ENCODE measurements at places on chromosomes 2 and 18.

- DNase-seq: no peak
These were observed 87.6 kb downstream of the MAIP1 start for GRCh38 chr2:200042944-200043343.

- no peak for DNase-seq
These were observed 1534.4 kb downstream of the LRP1B start for GRCh38 chr2:140596447-140596846.

DNA sequence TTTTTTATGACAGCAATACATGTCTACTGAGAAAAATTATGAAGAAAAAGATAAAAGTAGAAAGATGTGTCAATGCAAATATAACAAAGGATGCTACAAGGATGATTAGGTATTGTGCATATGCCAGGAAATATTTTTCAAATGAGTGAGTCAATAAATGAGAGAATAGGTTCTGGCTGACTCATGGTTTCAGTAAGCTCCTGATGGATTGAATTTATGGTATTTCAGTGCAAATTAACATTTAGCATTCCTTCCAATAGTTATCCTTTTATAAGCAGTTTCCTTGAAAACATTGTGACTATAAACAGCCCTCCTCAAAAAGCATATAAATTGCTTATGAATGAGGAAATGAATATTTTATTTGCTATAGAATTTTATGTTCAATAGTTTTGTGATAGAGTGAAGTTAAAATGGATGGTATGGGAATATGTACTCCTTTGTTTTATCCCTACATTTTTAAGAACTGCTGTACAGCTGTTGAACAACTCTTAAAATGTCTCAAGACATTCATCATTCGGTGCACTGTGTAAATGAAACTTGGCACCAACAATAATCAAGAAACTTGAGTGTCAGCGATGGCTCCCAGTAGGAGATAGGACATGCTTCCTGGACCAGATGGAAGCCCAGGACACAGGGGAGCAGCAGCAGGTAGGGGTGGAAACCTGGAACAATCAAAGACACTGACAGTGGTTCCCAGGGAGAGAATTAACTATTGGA lies 144.7 kb downstream of the PMAIP1 start:
- no peak for DNase-seq

DNA sequence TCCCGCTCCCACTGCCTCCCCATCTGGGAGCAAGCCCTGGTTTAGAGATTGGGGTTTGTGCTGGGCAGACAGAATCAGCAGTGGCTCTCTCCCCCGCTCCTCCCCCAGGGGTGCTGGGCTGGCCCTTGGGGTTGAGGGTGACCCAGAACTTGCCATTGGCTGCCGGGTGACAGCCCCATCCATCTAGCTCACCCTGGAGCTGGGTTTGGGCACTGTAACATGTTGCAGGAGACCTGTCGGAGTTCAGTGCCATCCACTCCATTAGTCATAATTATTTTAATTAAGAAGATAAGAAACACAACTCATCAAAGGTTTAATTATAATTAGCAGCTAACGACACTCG lies 111.4 kb upstream of the OTOS start:
- no peak for DNase-seq

- DNase-seq: no peak
These were observed 9.1 kb downstream of the NCL start for GRCh38 chr2:231455222-231455621.

- DNase-seq: no peak
These were observed 142.7 kb downstream of the SCG2 start for GRCh38 chr2:223459328-223459939.

- DNase-seq: peak; percentile 52
These were observed 286.2 kb upstream of the TRIB2 start for GRCh38 chr2:12430407-12431133.

DNA sequence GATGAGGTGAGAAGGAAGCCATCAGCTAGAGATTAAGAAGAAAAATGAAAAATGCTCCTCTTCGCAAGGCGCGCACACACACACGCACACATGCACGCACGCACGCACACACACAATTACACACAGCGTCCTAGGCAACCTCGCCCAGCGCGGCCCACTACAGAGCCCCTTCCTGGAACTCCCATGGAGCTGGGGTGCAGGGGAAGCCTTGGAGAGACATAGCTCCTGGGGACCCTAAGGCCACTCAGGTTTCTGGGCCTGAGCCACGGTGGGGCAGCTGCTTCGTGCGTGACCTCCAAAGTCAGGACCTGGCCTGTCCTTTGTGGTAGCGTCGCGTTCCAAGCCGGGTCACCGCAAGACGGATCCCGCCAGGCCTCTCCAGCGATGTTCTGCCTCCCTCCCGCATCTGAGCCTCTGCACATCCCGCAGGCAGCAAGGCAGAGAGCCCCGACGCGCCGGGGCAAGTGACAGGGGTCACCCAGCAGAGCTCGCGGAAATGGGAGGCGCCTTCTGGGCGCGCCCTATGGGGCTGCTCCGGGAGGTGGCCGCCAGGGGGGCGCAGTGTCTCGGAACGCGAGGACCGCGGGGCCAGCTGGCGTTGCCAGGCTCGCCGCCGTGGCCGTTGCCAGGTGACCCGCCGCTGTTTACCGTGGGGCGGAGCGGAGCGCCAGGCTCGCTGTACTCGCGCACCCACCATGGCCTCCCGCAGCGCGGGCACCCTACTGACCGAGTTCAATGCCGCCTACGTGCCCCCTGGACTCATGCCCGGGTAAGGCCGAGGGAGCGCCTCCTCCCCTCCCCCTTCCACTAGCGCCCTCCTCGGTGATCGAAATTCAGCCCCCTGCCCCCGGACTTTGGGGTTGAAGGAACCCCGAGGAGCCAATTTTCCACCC lies 79.0 kb downstream of the CIB4 start:
- DNase-seq: no peak

GRCh38 chr2:8125741-8126711 lies 555.8 kb upstream of the ID2 start:
- DNase-seq: no peak

GRCh38 chr18:44323125-44323524 lies 357.6 kb upstream of the SETBP1 start:
- no peak for DNase-seq

DNA sequence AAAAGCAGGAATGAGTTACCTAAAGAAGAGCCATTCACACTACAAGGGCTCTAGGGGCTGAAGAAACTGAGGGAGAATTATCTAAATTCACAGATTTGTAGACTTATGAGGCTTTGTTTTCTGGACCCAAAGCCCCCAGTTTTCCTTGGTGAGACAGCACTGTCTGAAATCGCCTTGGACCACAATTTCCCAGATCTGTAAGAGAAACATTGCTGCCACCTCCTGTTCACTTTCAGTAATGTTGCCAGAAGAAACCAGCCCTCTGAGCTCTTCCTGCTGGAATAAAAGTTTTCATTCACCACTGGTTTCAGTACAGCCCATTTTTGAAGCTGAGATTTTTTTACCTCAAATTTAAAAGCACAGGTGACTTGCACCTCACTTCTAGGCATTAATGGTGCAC lies 169.2 kb downstream of the CDH20 start:
- DNase-seq: peak; percentile 30

DNA sequence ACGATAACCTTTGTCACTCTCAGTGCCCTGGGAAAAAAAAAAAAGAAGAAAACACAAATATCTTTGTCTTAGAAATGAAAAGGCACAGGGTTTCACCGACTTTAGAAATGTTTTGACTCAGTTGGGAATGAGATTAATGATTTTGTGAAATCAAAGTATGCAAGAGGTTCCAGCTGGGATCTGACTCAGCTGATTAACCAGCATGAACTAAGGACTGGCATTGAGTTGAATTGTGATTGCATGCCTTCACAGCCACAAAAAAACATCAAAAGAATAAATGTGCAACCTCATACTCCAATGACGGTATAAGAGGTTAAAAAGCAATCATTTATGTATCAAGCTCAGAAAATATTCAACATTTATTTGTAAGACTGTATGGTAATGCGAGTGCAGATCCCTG lies 566.6 kb upstream of the DSEL start:
- DNase-seq: no peak

DNA sequence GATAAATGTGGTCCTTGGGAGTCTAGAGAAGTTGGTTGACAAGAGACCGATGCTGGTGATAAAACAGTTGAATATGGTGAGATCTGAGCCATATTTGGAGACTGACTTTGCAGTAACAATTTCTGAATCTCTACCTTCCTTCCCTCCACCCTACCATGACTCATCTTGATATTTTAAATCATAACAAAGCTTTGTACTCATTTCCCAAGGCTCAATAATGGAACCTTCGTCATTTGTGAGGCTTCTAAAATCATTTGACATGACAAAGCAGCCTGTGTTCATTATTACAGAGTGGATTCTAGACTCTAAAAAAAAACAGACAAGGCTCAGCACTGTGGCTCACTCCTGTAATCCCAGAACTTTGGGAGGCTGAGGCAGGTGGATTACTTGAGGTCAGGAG lies 38.5 kb upstream of the PDCL3 start:
- no peak for DNase-seq

- no peak for DNase-seq
These were observed 76.1 kb upstream of the DNMT3A start for GRCh38 chr2:25417715-25418369.

GRCh38 chr2:66968946-66969345 lies 428.2 kb upstream of the ETAA1 start:
- no peak for DNase-seq

DNA sequence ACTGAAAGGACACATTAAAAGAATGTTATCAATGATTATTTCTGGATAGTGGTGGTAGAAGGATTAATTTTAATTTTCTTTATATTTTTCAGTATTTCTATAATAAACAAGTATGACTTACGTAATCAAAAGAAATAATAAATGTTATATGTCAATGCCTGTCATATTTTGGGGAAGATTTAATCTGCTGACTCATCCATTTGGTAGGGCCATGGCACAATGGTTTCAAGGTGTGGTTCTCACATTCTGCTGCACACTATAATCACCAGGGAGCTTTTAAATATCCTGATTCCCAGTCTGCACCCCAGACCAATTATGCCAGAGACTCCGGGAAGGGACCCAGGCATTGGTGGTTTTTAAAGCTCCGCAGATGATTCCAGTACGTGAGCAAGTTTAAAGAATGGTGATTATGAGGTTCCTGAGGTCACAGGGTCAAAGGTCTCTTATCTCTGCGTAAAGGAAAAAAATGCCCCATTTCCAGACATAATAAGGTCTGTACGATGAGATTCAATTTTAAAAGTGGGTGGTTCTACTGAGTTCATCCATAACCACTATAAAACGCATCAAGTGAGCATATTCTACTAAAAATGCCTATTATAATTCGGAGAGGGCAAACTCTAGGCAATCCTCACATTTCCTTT lies 27.2 kb downstream of the WIPF1 start:
- DNase-seq: no peak

DNA sequence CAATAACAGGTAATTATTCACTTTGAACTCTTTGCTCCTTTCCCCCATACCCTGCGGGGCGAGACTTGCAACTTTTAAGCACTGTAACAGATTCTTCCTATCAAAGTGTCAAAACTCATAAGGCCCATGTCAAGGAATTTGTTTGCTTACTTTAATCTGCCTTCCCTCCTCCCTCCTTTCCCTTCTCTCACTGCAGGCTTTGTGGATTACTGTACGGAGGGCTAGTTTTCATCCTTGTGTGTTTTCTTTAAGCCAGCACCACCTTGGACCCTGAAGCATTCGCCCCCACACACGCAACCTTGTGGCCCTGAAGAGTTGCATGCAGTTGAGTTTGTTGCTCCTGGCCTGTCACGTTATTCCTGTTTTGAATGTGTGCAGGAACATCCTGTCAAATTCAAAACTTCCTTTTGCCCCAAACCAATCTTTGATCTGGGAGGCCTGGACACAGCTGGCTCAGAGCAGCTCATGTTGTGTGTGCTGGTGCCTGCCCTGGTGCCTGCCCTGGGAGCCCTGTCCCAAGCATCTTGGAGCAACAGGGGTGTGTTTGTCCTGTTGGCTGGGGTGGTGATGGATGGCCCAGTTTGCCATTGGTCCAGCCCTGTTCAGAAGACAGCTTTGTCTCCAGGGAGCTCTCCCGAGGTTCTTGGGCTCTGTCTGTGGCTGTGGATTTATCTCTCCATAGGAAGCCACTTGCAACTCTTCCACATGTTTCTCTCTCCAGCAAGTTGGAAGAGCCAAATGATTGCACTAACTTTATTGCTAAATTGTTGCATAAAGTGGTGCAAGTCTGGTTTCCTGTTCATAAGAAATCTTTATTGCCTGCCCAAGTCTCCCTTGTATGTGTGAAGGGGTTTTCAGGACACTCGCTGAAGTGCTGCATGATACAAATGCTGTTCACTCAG lies 199.6 kb downstream of the VAPA start:
- DNase-seq: no peak

DNA sequence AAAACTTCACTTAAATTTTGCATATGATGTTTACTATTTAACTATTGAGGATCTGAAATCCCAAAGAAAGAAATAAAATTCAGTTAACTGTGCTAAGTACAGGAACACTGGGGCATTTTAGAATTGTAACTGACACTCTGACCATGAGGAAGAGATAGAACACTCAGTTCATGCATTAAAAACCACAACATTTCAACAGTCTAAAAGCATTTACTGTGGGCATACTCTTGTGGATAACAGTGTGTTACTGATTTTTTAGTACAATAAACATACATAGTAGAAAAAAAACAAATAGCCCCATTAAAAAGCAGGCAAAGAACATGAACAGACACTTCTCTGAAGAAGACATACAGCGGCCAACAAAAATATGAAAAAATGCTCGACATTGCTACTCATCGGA lies 1122.7 kb upstream of the PIK3C3 start:
- no peak for DNase-seq

DNA sequence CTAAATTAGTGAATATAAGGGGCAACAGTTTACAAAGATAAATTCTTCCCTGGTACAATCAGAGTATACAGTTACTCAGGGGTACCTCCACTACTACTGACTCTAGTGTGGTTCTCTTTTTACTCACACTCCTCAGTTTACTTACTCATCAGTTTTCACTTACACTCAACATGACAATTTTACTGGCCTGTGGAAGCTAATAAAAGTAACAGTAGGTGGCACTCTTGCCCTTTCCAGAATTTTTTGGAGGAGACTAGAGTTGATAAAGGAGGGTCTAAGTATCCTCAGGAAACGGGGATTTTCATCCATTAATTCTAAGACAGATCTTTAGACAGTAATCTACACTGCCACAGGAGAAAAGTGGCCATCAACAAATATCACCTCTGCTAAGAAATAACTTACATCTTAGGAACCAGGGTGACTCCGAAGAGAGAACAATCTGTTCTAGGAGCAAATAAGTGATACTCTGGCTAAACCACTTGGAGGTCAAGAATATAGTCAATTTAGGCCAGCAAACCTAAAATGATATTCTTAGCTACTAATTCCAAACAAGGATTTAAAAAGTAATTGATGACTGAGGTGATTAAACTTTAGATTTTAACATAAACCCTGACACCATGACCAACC lies 61.3 kb downstream of the ATL2 start:
- DNase-seq: peak; percentile 18

DNA sequence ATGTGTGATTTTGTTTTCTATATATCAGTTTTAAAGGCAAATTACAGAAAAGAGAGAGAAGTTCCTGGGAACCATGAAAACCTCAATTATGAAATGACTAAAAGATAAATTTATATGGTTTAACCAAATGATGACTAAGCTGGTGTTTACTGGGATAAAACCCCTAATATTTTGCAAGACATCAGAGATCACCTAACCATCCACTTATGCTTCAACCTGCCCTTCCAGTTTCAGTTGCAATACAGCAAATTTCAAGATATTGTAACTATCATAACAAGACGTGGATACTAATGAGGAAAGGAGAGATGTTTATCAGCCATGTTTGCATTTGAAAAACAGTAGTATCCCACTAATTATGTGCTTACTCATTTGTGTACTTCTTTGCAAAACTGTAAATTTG lies 108.2 kb downstream of the GAREM1 start:
- no peak for DNase-seq

All from GM19239 (cell line).